ENCODE measurements at places on chromosomes 6 and 20.

- DNase-seq = no peak
Observed at GRCh38 chr6:131367206-131367873, 205.7 kb upstream of the ARG1 start.

DNA sequence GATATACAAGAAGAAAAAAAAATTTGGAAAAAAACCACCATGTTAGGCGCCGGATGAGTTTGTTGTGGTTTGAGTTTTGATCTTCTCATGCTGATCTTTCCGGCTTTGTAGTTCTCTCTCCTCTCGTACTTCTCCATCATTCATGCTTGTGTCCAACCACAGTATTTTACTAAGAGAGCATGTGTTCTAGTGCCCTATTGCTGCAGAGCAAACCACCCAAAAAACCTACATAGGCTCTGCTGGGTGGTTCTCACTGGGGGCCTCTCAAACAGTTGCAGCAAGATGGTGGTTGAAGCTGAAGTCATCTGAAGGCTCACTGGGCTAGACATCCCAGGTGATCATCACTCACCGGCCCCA, 404.2 kb downstream of the PLCB1 start:
- no peak for DNase-seq

GRCh38 chr20:2919518-2920245, 46.4 kb downstream of the PTPRA start:
- no peak for DNase-seq

- DNase-seq = no peak
Observed at GRCh38 chr20:25195962-25196785, 662 bp downstream of the ENTPD6 start.

DNA sequence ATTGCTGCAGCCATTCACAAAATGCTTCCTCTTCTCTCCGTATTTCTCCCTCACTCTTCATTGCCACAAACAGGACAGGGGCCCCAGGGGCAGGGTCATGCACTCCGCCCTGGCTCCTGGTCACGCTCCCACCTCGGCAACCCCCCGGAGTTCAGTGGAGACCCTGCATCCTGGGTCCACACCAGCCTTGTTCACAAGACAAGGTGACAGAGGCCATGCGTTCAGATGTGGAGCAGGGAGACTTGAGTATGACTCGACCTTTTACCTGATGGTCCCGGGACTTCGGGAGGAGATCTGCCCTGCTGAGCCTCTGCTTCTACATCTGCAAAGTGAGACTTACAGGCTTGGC, 49.4 kb downstream of the ANKRD60 start:
- no peak for DNase-seq

GRCh38 chr6:163712981-163713380, 298.5 kb downstream of the QKI start:
- DNase-seq = no peak

DNA sequence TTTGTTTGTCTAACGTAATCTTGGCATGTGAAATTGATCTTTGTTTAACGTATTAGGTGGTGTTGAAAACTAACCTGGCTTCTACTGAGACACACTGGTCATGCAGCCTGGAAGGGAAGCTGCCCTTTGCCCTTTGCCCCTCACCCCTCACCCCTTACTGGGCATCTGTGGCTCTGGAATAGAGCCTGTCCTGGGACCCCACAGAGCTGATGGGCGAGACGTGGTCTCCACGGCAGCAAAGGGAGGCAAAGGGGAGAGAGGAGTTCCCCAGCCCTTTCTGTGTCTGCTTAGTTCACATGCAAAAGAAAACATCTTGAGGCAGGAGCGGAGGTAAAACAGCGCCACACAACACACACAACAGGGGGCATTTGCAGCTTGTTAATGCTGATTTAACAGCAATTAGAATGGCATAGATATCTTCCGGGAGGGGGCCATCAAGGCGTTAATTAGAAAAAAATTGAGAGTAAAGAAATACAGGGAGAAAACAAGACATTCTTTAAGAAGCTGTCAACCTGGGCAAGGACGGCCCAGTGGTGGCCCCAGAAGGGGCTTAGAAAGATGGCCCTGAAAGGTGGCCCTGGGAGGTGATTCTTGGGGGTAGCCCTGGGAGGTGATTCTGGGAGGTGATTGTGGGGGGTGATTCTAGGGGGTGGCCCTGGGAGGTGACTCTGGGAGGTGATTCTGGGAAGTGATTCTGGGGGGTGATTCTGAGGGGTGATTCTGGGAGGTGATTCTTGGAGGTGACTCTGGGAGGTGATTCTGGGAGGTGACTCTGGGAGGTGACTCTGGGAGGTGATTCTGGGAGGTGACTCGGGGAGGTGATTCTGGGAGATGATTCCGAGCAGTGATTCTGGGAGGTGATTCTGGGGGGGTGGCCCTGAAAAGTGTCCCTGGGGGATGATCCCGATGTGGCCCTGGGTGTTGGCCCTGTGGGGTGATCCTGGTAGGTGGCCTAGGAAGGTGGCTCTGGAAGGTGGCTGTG, 44.5 kb upstream of the DACT2 start:
- DNase-seq = no peak

DNA sequence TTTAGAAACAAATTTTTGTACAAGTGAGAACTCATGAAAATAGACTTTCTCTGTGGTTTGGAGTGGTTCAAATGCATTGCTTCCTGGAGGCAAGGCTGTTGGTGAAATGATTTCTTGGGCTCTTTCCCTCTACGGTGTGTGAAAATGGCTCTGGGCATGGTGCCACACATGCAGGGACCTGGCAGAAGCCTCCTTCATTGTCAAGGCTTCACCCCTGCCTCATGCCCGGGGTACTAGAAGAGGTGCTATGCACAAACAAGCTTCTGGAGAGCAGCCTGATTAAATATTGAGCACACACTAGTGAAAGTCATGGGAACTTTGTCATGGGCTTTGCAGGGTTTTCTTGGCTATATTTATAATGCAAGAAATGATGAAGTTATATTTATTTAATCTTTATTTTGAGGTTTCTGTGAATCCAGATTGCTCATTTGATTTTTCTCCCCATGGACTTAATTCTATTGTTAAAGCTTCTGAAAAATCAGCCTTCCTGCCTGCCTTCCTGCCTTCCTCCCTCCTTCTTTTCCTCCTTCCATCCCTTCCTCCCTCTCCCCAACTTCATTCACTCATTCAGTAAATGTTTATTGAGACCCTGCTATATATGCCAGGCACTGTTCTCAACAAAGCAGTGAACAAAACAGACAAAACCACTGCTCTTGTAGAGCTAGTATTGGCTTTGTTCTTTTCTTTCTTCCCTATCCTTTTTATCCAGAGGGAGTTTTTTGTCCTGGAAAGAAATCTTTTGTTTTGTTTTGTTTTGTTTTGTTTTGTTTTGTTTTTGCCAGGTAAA, 21.0 kb downstream of the C6orf89 start:
- no peak for DNase-seq

DNA sequence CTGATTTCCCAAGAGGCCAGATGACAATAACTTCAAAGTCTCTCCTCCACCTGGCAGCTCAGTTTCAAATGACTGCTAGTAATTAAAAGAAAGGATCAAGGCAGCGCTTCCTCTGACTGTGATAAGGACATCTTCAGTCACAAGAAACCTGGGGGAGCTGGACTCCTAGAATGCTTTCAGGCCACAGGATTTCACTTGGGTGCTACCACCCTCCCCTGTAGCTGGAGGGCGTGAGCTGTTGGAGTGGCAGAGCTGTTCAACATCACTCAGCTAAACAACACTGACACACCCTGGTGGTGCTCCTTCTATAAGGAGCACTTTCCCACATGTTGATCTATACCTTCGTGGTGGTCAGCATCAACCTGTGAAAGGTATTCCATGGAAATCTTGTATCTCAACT, 2.2 kb upstream of the CNR1 start:
- no peak for DNase-seq

DNA sequence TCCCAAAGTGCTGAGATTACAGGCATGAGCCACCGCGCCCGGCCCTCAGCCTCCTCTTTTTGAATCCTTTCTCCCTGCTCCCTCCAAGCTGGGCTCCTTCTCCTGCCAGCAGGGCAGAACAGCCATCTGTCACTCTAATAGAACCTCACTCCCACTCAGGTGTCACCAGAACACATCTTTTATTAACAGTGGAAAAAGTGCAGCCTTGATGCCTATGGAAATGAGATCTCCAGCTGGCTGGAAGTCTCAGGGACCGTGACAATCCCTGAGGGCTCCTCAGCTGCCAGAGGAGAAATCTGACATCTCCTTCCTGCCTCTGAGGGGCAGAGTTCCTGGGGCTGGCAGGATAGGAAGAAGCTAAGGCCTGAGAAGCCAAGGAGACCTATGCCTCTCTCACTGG, 28.0 kb downstream of the TMC2 start:
- no peak for DNase-seq

- no peak for DNase-seq
Observed at GRCh38 chr6:166657531-166657930, 30.5 kb upstream of the RPS6KA2 start.

- no peak for DNase-seq
Observed at GRCh38 chr6:110399219-110400071, 15.9 kb downstream of the DDO start.
